GM10248 (cell line): ENCODE measurements at places on chromosomes 5 and 9.

- no peak for DNase-seq
Measured at GRCh38 chr5:36105819-36106218, 39.1 kb upstream of the UGT3A2 start.

- DNase-seq: no peak
Measured at GRCh38 chr9:106954974-106955850, 92.2 kb downstream of the ZNF462 start.

GRCh38 chr9:93129691-93130500 is 4.2 kb downstream of the NINJ1 start:
- no peak for DNase-seq

- no peak for DNase-seq
Measured at GRCh38 chr9:5643005-5643624, 14.2 kb downstream of the RIC1 start.

- DNase-seq: no peak
Measured at GRCh38 chr9:130425741-130426466, 18.9 kb upstream of the ASS1 start.

- DNase-seq: no peak
Measured at GRCh38 chr5:172941067-172941516, 18.1 kb upstream of the RPL26L1 start.

DNA sequence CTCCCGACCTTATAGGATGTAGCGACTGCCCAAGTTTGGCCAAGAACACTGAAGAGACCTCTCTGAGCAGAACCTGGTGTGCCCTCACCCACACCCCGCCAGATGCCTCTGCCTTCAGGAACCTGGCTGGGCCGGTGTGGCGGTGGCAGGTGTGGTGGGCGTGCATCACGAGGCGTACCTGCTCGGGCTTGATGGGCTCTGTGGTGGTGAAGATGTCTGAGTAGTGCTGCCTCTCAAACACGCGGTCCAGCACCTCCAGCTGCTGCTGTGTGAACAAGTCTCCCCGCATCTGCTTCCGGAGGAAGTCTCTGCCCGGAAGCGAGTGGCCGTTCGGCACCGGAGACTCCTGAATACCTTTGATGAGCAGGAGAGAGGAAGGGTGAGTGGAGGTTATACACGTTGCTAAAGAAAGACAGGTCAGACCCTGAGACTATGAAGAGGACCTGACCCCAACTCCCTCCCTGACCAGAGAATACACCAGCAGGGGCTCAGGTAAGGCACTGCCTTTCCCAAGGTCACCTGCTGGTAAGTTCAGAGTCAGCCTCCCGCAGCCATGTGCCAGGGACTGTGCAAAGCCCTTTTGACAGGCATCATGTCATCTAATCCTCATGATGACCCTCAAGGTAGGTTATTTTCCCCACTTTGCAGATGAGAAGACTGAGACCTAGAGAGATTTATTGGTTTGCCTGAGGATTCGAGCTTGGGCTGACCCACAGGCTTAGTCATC is 67.5 kb downstream of the PAX5 start:
- DNase-seq: no peak

GRCh38 chr9:35211854-35212253 is 50.0 kb downstream of the UNC13B start:
- no peak for DNase-seq

- no peak for DNase-seq
Measured at GRCh38 chr9:13071921-13072320, 207.6 kb downstream of the MPDZ start.

DNA sequence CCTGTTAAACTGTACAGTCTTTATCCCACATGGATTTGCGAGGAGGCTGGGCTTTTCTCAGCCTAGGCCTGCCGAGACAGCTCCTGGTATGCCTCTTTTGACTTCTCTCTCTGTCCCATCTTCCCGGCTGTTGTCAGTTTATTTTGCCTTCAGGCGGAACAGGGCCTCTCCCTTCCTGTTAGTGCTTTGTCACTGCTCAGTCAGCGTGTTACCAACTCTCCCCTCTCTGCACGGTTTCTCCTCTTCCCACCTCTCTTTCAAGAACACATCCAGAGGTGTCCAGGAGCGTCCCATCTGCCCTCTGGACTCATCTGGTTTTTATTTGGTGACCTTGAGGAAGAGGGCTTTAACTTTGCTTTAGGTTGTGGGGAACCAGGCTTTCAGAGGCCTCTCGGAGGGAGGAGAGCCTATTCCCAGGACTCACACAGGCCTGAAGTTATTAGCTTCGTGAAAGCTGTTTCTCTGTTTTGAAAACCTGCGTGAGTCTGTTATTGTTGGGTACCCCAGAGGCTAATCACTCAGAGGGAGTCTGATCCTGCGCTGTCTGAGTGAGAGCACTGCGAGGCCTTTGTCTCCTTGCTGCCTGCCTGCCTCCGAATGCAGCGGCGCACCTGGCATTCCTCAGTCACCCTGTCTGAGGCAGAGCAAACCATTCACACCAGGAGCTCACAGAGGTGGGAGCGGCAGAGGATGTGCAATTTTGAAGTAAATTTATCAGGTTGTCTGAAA is 234.4 kb upstream of the MPDZ start:
- DNase-seq: no peak

DNA sequence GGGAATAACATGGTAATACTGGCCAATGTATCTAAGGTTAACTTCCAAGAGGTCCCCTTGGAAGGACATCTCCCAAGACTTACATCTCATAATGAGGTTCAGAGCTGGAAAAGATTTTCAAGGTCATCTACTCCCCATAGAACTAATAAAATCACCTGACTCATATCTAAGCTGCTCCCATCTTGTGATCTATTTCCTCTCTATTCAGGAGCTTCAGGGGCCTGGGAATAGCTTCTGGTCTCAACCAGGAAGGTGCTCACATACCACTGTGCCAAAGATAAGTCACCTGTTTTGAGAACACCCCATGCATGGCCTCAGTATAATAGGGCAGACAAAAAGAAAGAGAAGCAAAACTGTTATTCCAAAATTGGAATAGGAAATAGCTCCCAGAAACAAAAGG is 74.2 kb downstream of the OXCT1 start:
- DNase-seq: no peak
